Right ventricle myocardium superior (tissue), 1 donor: ENCODE measurements at places on chromosomes 13 and 19. TPM values are rescaled to one million over a fixed set of nuclear protein-coding genes. Genes with fewer than 3 reads are reported as not detected.

RFPL4AL1 gene
- not detected for total RNA-seq

ADGRE2 gene
- 0.54 TPM for total RNA-seq

APC2 gene
- 0.22 TPM for total RNA-seq

IGFL1 gene
- not detected for total RNA-seq

TBXA2R gene
- total RNA-seq: 2.6 TPM
